NCI-H2081 (cell line): ENCODE measurements at places on chromosomes 3 and 15.

GRCh38 chr15:80662129-80662528, 33.0 kb upstream of the ABHD17C start:
- DNase-seq: no peak

- DNase-seq: no peak
Measured at GRCh38 chr15:88179562-88179961, 77.0 kb downstream of the NTRK3 start.

DNA sequence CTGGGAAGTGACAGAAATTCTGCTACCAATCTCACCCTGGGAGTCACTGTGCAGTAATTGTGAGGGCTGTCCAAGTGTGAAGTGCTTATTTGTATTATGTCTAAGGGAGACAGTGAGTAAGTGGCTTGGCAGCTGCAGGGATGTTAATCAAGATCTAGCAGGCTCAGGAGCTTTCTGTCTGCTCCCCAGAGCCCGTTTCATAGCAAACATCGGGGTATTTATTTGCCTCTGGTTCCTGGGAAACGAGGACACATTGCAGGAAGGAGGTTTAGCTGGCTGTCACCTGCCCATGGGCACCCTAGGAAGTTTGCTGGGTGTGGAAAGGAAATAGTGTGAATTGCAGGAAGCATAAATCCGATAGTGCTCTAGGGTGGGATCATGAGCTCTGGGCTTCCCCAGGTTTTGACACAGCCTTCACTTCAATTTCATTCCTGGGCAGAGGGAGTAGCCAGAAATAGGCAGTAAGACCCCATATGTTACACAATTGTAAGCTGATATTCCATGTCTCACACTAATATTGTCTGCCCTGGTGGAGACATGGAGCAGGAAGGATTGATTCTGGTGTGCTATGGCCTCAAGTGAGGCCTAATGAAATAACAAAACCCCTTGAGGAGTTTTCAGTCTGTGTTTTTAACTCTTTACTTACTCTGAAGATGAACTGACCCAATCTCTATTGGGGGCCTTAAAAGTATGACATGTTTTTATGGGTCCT, 74.1 kb upstream of the MITF start:
- peak; percentile 87 for DNase-seq

DNA sequence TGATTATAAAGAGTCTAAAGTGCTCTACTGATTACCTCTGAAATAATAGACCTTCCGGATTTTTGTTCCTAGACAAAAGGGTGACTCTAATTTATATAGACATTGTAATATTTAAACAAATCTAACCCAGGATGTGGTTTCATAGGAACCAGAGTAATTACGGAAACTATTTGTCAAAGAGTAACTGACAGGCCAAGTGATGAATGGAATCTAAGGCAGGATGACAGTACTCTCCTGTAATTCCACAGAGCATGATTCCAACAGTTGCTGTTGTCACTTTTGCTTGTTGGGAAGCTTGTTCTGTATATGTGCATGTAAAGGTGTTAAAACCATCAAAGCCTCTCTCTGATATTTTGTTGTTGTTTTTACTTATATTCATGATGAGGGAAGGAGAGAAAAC, 1141.0 kb downstream of the IGSF11 start:
- DNase-seq: peak; percentile 15

GRCh38 chr3:138370321-138370720, 21.9 kb downstream of the MRAS start:
- no peak for DNase-seq

DNA sequence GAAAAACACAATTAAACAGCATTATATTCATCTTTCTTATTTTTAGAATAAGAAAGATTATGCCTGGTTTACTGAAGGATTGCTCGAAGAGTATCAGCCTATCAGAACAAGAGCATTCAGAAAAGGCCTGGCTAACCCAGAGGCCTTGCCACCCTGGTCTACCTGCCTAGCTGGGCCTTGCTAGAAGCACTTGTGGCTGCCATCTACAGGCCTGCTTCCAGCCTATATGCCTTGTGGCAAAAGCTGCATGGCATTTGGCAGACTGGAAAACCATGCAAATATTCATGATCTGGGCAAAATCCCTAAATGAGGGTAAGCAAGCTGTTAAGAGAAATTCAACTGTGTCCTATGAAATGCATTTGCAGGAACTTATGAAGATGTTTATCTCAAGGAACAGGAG, 9.3 kb upstream of the ATP13A4 start:
- peak; percentile 47 for DNase-seq

DNA sequence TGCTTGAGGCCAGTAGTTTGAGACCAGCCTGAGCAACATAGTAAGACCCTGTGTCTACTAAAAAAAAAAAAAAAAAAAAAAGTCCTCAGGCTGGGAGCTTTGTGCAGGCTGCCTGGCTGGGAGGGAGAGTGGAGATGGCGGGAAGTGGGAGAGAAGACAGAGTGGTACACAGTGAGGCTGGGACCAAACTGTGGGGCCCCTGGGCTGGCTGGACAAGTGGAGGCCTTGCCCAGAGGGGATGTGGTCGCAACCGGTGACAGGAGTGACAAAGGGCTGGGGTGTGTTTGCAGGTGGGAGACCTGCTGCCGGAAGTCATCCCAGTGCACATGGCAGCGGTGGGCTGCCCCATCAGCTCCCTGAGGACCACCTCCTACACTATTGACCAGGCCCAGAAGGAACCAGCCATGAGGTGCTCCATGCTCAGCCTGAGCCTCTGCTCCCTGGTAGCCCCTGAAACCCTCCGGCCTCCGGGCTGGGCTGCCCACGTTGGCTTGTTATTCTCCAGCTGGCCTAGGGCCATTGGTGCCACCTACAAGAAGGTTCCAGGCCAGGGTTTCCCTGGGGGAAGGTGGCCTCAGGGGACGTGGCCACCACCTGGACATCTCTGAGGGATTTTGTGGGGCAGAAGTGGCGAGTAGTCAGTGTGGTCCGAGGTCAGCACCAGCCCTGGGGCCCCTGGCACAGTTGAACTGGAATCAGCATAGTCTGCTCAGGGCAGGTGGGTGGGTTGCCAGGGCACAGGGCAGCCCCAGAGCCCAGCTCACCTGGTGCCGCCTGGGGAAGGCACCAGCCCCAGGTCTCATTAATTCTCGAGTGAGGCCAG, 22.7 kb downstream of the ACAA1 start:
- DNase-seq: no peak

DNA sequence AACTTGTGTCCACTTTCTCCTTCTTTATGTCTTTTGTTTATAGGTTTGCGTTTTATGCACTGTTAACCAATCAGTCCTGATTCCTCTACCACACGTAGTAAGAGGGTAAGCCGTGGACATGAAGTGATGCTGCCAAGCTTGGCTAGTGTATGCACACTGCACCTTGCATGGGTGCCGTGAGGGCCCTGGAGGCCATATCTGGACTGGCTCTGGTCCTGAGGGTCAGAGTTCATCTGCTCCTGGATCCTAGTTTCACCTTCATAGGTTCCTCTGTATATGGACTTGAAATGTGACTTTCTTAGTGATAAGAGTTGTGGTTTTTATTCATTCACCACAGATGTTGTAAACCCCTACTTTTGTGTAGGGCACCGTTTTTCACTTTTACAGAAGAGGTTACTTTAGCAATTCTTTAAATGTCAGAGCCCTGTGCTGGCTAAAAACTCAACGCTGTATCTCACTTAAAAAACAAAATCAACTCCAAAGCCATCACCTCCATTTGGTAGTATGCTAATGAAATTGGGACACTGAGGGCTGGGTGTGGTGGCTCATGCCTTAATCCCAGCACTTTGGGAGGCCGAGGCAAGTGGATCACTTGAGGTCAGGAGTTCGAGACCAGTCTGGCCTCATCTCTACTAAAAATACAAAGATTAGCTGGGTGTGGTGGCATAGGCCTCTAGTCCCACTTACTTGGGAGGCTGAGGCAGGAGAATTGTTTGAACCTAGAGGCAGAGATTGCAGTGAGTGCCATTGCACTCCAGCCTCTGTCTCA, 22.9 kb downstream of the SIAH2 start:
- no peak for DNase-seq

DNA sequence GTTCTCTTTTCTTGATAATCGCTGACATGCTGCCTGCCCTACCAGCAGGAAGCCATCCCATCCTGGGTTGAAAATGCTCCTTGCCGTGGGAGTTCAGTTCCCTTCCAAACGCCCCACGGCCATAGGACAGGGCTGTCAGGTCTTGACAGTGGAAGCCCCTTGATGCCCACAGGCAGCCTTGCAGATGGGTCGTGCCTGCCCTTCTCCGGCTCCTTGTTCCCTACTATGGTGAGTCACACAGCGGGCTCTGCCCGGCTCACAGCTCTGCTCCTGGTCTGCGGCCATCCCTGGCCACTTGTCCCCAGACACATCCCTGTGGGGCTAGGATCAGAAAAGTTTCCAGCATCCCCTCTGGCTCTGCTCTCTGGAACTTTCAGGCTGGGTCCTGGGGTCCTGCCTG, 6.2 kb upstream of the APBA2 start:
- no peak for DNase-seq

DNA sequence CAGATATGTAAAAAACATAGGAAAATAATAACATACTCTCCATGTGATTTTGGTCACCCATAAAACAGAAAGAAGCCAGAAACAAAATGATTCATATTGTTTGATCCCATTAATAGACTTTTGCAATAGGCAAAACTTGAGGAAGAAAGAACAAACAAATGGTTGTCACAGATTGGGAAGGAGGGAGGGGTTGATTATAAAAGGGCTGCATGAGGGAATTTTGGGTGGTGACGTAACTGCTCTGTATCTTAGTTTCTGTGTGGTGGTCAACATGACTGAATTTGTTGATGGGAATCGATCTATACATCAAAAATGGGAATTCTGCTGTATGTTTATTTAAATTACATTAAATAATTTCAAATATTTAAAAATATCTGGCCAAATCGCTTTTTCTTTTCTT, 86.3 kb downstream of the P3H2 start:
- no peak for DNase-seq

DNA sequence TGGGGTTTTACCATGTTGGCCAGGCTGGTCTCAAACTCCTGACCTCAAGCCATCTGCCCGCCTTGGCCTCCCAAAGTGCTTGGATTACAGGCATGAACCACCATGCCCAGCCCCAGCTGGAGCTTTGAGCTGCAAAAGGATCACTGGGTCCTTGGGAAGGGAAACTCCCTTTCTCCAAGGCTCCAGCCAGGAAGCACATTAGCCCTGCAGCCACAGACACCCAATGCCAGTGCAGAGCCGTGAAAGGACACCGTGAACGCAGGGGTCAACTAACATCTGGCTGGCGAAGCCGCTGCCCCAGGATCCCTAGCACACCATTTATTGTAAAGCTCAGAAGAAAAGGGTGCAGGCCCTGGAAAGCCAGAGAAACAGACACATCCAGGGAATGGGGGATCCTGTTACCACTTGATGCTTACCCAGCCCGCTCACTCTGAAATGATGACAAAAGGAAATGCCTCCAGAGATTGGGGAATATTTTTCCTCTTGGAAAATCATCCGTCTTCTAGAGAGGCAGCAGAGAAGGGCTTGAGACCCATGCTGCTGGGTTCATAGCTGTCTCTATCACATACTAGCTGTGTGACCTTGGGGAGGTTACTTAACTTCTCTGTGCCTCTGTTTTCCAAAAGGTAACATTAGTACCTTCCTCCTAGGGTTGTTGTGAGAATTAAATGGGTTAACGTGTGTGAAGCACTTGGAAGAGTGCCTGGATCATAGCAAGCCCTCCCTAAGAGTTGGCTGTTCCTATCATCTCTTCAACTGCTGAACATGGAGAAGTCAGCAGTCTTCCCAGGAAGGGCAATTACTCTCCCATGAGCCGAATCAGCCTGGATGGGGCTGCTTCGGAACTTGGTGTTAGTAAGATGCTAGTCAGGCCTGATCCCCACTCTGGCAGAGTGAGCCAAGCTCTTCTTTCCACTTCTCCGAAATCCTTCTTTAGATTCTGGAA, 40.8 kb downstream of the LMCD1 start:
- no peak for DNase-seq

- DNase-seq: no peak
Measured at GRCh38 chr15:23694592-23694991, 7.5 kb upstream of the NDN start.

DNA sequence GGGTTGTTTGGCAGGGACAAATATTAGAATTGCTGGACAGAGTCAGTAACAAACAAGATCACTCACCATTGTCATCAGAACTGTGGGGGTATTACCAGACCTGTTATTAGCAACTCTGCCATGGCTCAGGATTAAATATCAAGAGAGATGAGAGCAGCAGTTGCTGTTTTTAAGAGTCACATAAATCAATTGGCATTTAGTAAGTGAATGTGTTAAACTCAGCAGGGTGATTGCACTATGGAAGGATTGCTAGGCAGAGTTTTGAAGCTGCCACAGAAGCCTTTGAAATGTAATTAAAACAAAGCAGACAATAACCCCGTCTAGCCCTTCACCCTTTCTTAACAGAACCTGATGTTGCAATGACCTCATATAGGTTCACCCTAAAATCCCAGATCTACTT, 238.8 kb downstream of the GAP43 start:
- DNase-seq: peak; percentile 14

DNA sequence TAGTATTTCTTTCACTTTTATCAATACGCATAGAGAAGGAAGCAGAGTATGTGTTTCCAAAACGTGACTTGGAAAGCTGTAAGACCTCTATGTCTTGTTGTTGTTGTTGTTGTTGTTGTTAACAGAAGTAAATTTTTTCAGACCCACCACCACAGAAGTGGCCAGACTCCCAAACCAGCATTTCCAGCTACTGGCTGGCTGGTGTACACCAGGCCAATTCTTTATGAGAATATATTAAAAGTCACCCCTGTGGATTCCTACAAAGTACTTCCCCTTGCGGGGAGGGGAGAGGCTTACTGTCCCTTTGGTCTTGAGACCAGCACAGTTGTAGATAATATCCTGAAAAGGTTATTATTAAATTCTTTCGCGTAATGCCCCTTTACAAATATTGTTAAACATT, 1.6 kb upstream of the FOXP1 start:
- DNase-seq: no peak

GRCh38 chr15:63611177-63611576, 14.0 kb downstream of the FBXL22 start:
- no peak for DNase-seq

GRCh38 chr15:83113881-83114674, 6.6 kb downstream of the TM6SF1 start:
- no peak for DNase-seq

DNA sequence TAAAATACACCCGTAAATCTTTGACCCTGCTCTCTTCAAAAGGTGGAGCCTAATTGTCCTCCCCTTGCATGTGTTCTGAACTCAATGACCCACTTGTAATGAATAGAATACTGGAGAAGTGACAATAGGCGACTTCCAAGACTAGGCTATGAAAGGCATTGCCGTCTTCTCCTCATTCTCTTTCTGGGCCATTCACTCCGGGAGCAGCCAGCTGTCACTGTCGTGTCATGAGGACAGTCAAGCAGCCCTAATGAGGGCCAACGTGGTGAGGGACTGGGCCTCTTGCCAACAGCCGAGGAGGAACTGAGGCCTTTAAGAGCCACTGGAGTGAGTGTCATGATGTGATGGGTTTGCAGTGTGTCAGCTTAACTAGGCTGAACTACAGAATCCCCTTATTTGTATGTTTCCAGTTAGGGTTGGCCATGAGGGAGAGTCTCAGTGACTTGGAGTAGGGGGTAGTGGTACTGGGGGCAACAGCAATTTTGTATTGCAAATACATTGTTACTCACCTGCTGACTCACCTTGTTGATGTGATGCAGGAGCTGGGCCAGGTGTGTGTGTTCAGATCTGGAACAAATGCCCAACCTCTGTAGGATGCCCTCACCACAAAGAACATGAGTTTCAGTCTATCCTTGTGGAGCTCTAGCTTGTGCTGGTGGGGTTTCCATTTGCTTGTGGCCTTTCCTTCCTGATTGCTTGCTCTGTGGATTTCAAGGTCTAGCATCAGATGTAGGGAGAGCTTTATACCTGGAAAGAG, 188.5 kb upstream of the PROK2 start:
- DNase-seq: peak; percentile 5
